Cardiac atrium fibroblast (primary cell): ENCODE measurements at places on chromosomes 3 and 15. TPM values are rescaled to one million over a fixed set of nuclear protein-coding genes. Genes with fewer than 3 reads are reported as not detected.

Gene COL8A1
- 414 and 516 TPM in 2 replicates for total RNA-seq

Gene SERINC4
- total RNA-seq = not detected in 2 replicates

Gene IL17RD
- 1.3 and 3.6 TPM in 2 replicates for total RNA-seq

Gene CCDC80
- 464 and 572 TPM in 2 replicates for total RNA-seq

Gene COL6A6
- under 0.01 and 0.18 TPM in 2 replicates for total RNA-seq

Gene PROS1
- 212 and 237 TPM in 2 replicates for total RNA-seq

Gene CCNL1
- 71.8 and 96.2 TPM in 2 replicates for total RNA-seq

Gene TIGIT
- total RNA-seq = 0.32 TPM in 1 of 2 replicates, not detected in the other

Gene CCR2
- not detected in 2 replicates for total RNA-seq

Gene SYNPR
- not detected in 2 replicates for total RNA-seq

Gene SLC28A2
- not detected in 2 replicates for total RNA-seq

Gene CELSR3
- total RNA-seq = 1.9 and 2.5 TPM in 2 replicates

Gene ATP13A5
- total RNA-seq = not detected in 2 replicates

Gene TMCC1
- total RNA-seq = 6.1 and 11.5 TPM in 2 replicates

Gene GATM
- total RNA-seq = 0.18 TPM in 1 of 2 replicates, not detected in the other

Gene RAB8B
- 68.4 and 81.0 TPM in 2 replicates for total RNA-seq

Gene NME9
- total RNA-seq = not detected in 2 replicates

Gene CPN2
- not detected in 2 replicates for total RNA-seq

Gene TF
- total RNA-seq = under 0.01 TPM in 2 replicates

Gene FBXO22
- 19.7 and 20.7 TPM in 2 replicates for total RNA-seq

Gene PIERCE2
- 0.18 and 3.7 TPM in 2 replicates for total RNA-seq

Gene CSK
- 9.9 and 24.5 TPM in 2 replicates for total RNA-seq

Gene CX3CR1
- total RNA-seq = not detected in 2 replicates

Gene ZNF80
- not detected in 2 replicates for total RNA-seq

Gene CSPG4
- 16.2 TPM in 2 replicates for total RNA-seq

Gene SNX22
- under 0.01 TPM in 1 of 2 replicates, not detected in the other for total RNA-seq

Gene GXYLT2
- 35.3 and 43.3 TPM in 2 replicates for total RNA-seq

Gene MINAR1
- 0.36 and 0.49 TPM in 2 replicates for total RNA-seq

Gene LIPH
- 5.2 and 6.5 TPM in 2 replicates for total RNA-seq

Gene PIF1
- 5.8 and 8.5 TPM in 2 replicates for total RNA-seq

Gene FMN1
- total RNA-seq = not detected in 2 replicates

Gene BCL6
- total RNA-seq = 25.5 and 26.2 TPM in 2 replicates

Gene LRRIQ4
- total RNA-seq = not detected in 2 replicates

Gene TMEM108
- 0.81 TPM in 1 of 2 replicates, not detected in the other for total RNA-seq

Gene SPATA12
- total RNA-seq = not detected in 2 replicates

Gene FAM227B
- total RNA-seq = 2.3 and 7.6 TPM in 2 replicates

Gene TAMM41
- 0.90 and 11.0 TPM in 2 replicates for total RNA-seq

Gene CMTM8
- total RNA-seq = 1.8 and 7.8 TPM in 2 replicates

Gene HAPLN3
- 1.4 and 3.2 TPM in 2 replicates for total RNA-seq

Gene SORD
- total RNA-seq = 7.6 and 9.1 TPM in 2 replicates

Gene SMAD6
- total RNA-seq = 48.9 and 59.3 TPM in 2 replicates
